Trophoblast cell (in vitro differentiated cells and primary cell): ENCODE measurements at places on chromosomes 7 and 10.

DNA sequence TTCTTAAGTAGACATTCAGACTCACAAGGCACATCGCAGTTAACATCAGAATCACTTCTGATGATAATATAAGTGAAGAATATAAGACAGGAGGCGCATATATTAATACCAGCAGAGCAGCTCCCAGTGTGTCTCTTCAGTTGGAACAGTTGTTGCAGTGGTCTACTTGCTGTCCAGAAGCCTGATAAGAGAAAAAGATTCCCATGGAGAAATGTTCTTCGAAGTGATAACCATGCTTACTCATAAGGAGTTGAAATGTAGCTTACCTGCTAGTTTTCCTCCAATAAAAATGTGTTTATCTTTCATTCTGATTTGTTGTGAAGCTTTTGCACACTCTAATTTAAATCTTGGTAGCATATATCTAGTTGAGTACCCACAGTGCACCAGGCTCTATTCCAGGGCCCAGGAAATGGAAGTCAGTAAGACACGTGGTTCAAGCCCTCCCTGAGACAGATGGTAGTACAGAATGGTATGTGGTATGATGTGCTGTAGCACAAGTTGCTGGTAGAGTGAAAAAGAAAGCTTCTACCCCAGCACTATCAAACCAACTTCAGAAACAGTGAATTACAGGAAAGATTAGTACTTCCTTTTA lies 124.0 kb downstream of the MAPK8 start:
- no peak for DNase-seq

DNA sequence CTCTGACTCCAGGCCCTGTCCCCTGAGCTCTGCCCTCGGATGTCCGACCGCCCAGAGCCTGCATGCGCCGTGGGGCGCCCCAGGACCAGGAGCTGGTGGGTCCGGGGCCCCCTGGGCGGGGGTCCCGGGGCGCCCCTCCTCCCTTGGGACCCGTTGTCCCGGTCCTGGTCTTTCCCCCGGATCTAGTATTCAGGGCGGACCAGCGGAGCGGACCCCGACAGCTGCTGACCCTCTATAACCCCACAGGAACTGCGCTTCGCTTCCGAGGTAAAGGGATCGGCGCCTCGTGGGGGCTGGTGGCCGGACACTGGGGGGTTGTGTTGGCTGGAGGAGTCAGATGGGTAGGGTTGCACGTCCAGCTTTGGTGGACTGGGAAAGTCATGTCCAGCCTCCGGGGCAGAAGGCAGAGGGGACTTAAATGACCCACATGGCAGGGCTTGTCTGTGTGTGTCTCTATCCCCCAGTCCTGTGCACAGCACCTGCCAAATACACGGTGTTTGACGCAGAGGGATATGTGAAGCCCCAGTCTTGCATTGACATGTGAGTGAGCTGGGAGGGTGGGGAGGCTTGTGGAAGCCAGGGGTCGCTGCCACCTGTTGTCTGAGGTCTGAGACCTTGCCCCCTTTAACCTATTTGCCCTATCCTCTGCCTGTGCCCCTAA lies 520 bp downstream of the MOSPD3 start:
- DNase-seq = no peak

- no peak for DNase-seq
Measured at GRCh38 chr7:77426052-77426404, 9.9 kb upstream of the GSAP start.

GRCh38 chr7:48976253-48976652 lies 51.9 kb downstream of the CDC14C start:
- no peak for DNase-seq

GRCh38 chr10:72077275-72077990 lies 10.9 kb downstream of the SPOCK2 start:
- DNase-seq = no peak

DNA sequence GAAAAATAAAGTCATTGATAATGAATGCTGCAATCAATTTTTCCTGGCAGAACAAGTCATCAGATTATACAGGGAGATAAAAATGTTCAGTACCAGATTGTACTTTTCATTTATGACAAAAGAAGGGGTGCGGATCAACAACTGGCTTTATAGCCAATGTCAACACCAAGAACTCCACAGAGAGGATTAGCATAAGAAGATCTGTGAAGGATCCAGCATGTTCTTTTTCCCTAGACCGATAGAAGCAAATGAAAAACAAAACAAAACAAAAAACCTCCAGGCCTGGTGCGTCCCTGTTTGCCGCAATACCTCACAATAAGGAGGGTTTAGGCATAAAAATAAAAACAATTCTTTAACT lies 34.7 kb upstream of the PRKAR2B start:
- DNase-seq = no peak

DNA sequence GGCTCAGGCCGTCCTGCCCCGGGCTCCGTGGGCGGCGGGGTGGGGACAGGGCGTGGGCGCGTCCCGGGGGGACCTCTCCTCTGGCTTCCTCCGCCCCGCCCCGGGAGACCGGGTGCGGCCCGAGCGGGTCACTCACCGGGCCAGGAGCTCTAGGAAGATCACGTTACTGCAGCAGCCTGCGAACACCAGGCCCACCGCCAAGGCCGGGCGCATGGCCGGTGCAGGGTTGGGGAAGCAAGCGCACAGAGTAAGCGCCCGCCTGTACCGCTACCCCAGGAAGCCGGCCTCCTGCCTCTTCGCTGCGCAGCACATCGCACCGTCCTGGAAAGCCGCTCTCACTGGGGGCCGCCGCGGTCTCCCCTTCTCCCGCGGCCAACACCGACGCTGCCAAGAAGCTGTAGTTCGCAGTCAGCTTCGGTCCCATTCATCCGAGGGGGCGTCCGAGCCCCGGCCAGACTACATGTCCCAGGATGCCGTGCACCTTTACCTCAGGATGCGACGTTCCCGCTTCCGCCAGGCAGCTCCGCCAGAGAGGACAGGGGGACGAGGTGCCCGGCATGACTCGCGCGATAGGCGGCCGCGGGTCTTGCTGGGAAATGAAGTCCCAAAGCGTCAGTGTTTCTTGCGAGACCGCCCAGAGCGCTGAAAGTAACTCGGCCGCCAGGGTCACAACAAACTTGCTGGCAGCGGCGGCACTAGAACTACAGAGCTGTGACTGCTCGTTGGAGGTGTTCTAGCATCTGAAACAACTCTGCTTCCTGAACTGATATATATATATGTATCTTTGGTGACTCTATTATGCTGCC lies at the start of gene SLC35B4:
SLC35B4 (minus strand) TSS at position 392 of the 806 bp plus-strand sequence; CDS start at position 213, 179 bp downstream.
- DNase-seq = peak; percentile 97

- peak; percentile 93 for DNase-seq
Measured at GRCh38 chr7:2785071-2785500, 59.0 kb downstream of the GNA12 start.

DNA sequence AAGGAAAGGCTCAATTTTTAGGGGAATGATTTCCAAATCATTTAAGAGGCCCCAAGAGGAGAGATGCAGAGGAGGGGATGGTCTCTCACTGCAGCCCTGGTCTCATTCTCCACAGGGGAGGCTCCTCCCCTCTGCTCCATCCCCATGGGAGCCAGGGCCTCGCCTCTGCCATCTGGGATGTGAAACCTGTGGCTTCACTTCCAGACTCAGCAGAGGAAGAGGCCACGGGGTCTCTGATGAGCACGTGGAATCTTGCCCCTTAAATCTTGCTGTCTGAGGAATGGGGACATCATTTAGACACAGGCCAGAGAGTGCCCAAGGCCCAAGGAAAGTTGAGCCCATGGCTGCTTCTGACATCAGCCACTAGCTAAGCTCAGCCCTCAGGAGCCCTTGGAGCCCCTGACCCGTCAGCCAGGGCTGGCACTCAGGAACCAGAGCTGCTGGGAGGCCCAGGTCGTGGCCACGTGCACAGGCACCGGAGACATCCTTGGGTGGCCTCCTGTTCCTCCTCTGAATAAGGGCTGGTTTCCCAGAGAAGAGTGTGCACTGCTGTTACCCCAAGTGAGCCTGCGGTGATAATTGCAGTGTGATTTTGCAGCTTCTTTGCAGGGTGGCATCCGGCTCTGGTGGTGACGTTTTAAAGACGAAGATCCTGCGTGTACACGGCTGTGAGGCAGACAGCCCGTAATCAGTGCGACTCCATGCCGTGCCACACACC lies 50.5 kb downstream of the VIPR2 start:
- no peak for DNase-seq

DNA sequence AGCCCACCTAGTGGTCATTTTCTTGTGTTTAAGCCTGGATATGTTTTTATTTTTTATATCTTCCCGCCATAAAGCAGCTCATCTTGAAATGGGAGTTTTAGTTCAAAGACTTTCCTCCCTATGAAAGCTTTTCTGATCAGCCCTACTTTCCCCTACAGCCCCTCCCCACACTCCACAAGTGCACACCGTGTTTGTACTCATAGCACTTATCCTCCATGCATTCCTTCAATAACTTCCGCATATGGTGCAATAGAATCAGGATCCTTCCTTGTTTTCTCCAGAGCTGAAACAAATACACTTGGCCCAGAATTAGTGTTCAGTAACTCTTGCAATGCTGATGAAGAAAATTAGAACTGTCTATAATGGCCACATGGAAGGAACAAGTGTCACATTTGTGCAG lies 235.9 kb downstream of the KCNMA1 start:
- DNase-seq = peak; percentile 40

- no peak for DNase-seq
Measured at GRCh38 chr7:90488220-90488619, 18.8 kb downstream of the PTTG1IP2 start.

DNA sequence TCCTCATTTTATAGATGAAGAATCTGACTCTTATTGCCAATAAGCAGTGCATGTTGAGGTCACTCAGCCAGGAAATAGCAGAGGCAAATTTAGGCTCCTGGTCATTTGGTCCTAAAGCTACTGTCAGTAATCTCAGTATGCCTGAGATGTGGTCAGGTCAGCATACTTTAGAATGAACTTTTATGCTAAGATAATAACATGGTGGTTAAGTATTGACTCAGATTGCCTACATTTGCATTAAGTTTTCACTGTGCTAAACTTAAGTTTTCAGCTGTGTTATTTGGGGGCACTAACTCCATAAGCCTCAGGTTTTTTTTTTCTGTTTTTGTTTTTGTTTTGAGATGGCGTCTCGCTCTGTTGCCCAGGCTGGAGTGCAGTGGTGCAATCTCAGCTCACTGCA lies 35.9 kb upstream of the CCSER2 start:
- no peak for DNase-seq

GRCh38 chr7:140144821-140145220 lies 32.0 kb downstream of the KDM7A start:
- DNase-seq = peak; percentile 34

GRCh38 chr10:17227367-17228090 lies 512 bp upstream of the VIM start:
- no peak for DNase-seq

DNA sequence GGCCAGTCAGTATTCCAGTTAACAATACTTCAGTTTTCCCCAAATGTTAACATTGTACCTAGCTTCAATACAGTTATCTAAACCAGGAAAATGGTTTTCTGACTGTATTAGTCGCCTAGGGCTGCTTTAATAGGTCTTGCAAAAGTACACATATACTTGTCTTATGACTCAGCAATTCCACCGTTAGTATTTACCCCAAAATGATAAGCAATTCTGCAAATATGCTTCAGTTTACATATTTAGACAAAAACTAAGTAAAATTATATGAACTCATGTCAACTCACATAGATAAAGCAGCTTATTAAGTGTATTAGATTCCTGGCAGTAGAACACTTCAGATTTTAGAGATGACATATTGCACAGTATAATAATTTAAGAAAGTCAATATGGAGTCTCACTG lies 363.3 kb downstream of the ARL4A start:
- DNase-seq = no peak

DNA sequence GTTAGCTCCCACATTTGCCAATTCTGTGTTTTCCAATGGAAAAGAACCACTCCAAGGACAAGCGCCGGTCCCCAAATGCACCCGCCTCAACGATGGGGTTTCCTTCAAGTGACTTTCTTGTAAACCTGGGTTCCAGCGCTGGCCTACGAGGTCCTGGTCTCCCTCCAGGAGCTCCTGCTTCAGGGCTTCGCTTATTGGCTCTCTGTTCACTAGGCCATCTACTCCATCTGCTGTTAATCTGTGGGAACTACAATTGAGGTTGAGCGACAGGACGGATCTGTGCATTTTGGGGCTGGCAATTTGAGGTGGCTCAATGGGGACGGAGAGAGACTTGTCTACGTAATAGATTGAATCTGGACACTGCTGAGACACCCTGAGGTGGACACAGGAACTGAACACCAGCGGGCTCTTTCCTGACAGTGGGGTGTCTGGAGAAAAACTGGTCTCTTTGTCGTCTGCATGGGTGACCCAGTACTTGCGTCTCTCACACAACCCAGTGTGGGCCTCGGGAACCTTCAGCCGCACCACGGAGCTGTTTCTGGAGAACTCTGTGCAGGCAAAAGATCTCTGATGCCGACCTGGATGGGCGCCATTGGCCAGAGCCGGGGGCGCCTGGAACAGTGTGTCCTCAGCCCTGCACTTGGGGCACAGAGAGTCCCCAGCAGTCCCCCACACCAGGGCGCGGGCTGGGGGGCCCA lies 115.9 kb upstream of the ADAM12 start:
- peak; percentile 37 for DNase-seq

- DNase-seq = peak; percentile 68
Measured at GRCh38 chr7:57404343-57404966, 45.5 kb upstream of the ZNF716 start.
